ENCODE measurements at places on chromosomes 4 and X. TPM values are rescaled to one million over a fixed set of nuclear protein-coding genes. Genes with fewer than 3 reads are reported as not detected.

DNA sequence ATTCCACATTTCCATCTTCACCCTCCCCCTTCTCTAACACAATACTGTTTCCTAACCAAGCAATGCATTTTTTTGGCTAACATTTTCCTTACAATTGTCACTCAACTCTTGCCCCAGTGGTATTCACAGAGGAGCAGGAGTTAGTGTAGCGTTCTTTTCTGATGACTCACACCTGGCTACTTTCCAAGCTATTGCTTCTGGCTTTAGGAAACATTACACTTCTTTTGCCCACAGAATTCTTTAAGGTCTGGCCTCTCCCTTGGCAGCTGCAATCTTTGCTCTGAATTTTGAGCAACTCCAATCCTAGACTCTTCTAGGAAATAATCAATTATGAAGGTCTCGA lies 27.5 kb upstream of the PDGFC start:
- H3K4me3 ChIP-seq: no peak overlapping the region
- no peaks in the 10 kb centered on the region for H3K27me3 ChIP-seq
- H3K4me1 ChIP-seq: no peaks in the 10 kb centered on the region
- H3K36me3 ChIP-seq: peaks cover 8% of the 10 kb centered on the region
- DNase-seq: no peak
- no peak overlapping the region for H3K27ac ChIP-seq

GRCh38 chr4:2126309-2127043 lies 67.3 kb downstream of the NAT8L start:
- peaks cover 2% of the 10 kb centered on the region for H3K36me3 ChIP-seq
- H3K27me3 ChIP-seq: no peaks in the 10 kb centered on the region
- no peak overlapping the region for H3K27ac ChIP-seq
- DNase-seq: no peak

DNA sequence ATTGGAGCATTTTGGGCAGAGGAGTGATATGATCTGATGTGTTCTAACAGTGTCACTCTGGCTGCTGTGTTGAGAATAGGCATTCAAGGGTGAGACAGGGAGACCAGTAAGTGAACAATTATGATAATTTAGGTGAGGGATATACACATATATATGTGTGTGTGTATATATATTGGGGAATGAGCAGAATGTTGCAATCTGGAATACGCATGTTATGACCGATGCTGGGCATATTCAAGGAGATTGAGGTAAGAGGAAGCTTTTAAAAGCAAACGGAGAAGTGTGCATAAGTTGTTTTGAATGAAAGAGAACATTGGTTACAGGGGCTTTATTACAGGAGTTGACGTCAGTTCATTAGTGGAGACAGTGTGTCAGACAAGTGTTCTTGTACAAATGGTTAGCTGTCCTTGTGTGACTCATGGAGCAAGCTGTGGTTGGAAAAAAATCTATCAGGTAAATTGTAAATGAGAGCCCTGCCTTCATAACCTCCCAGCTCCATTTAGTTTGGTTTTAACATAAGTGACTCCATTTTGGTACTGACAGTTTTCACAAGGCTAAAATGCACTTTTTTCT lies 442.5 kb upstream of the LCORL start:
- no peaks in the 10 kb centered on the region for H3K4me1 ChIP-seq
- DNase-seq: no peak
- H3K4me3 ChIP-seq: no peak overlapping the region
- H3K36me3 ChIP-seq: no peaks in the 10 kb centered on the region
- no peaks in the 10 kb centered on the region for H3K27me3 ChIP-seq

DNA sequence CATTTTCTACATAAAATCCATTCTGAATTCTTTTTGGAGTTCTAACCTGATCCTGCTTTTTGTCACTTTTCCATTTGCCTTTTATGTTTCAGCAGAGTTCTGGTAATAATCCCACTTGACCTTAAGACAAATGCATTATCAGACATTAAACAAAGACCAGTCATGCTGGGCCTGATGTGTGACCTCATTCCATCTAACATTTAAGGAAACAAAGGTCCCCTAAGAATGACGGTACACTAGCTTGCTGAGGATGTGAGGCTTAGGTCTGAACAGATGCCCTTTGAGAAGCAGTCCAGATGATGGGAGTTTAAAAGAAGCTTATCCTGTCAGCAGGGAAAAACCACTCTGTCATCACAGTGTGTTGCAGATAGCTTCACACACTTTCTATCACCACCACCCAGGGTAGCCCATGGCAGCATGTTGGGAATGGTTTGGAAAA lies 38.1 kb upstream of the PDE5A start:
- H3K27me3 ChIP-seq: peaks cover 5% of the 10 kb centered on the region
- H3K36me3 ChIP-seq: no peaks in the 10 kb centered on the region
- H3K4me3 ChIP-seq: no peak overlapping the region
- H3K27ac ChIP-seq: no peak overlapping the region
- no peak for DNase-seq

DNA sequence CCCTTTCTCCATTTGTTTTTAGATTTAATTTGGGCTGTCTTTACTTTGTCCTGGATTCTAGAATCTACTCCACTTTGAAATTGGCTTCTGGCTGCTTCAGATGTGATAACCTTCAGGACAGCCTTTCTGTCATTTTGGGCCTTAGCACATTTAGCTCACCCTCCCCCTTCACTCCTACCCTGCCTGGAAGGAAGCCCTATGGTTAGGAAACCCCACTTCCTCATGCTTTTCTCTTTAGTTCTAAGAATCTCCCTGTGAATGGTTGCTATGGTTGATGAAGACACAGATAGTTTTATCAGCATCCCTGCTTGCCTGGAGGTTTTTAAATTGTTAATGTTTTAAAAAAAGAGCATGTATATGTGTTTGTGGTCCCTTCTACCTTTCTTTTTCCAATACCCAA lies 100.7 kb upstream of the PTPN13 start:
- H3K4me1 ChIP-seq: no peaks in the 10 kb centered on the region
- no peak overlapping the region for H3K27ac ChIP-seq

DNA sequence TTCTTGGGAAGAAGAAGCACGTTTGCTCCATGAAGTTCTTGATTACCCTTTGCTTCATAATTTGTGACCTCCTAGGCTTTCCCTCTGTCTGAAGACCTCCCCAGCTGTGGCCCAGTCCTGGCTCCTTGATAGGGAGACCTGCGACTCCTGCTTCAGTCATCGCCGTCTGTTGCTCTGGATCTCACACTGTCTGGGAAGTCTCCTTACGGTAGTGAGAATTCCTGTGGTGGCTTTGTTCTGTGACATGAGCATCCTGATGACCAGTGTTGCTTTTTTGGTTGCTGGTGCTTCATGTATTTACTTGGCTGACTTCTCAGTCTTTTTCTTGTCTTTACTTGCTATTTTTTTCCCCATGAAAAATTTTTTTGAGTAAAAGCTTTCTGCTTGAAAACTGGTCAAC lies 44.2 kb downstream of the JADE1 start:
- H3K27ac ChIP-seq: peak overlapping the region; percentile 93
- H3K27me3 ChIP-seq: no peaks in the 10 kb centered on the region
- no peak for DNase-seq
- peaks cover 43% of the 10 kb centered on the region for H3K4me1 ChIP-seq
- peak overlapping the region; percentile 83 for H3K4me3 ChIP-seq

DNA sequence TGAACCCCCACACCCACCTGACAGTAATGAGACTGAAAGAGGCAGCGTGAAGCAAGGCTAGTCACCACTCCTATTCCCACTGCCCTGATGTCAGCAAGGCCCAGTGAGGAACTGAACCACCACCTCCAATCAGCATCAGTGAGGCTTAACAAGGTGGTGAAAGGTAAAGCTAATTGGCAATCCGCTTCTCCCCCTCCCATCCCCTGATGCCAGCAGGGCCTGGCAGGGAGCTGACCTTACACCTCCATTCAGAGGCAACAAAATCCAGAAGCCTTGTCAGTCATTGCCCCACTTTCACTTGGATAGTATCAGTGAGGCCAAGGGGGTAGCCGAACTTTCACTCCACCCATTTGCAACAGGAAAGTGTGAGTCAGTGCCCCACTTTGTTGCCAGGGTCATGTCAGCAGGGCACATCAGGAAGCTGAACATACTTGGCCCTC lies 60.8 kb downstream of the AWAT2 start:
- no peaks in the 10 kb centered on the region for H3K4me1 ChIP-seq
- no peak overlapping the region for H3K27ac ChIP-seq
- DNase-seq: no peak
- H3K4me3 ChIP-seq: no peak overlapping the region

DNA sequence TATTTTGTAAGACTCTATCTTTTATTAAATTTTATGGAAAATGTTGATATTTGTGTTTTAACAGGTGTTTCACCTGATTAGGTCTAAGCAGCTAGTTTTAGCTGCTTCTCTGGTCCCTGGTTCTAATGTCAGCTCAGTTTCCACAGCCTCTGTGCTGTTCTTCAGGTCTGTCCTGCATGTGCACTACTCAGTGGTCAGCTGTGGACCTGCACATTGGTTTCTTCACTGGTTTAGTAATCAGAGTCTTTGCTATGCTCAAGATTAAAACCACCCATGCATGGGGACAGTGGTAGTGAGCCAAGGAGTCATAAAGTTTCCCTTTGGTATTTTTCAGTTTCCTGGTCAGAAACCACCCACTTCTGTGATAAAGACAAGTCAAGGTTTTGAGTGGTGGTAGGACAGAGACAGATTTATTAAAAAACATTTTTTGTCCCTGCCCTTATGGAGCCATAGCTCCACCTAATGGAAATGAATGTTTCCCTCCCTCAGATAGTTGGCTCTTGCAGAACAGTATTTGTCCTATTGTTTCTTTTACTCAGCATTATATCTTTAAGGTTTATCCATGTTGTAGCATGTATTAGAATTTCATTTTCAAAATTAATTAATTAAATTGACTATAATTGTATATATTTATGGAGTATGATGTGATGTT lies 36.8 kb upstream of the VBP1 start:
- no peak overlapping the region for H3K27ac ChIP-seq
- no peak overlapping the region for H3K4me3 ChIP-seq

DNA sequence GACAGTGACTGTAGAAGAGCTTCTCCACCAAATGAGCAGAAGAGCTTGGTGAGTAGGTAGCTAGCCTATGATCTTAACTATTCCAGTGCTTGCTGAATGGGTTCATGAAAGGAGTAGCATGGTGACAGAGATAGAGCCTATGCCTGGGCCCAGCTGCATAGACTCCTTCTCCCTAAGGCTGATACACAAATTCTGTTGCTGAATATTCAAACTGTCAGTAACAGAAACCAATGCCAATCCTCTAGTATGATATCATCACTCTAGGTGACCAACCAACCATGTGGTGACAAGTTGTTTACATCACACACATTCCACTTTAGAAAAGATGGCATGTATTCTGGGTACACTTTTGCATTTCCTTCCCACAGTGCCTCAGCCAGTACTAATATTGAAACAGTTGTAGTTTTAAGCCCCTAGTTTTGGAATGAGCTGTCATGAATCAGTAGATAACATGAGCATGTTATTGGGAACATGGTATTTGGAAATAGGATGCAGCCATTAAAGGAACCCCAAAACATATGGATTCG lies 103.4 kb upstream of the GRXCR1 start:
- H3K27me3 ChIP-seq: no peaks in the 10 kb centered on the region

DNA sequence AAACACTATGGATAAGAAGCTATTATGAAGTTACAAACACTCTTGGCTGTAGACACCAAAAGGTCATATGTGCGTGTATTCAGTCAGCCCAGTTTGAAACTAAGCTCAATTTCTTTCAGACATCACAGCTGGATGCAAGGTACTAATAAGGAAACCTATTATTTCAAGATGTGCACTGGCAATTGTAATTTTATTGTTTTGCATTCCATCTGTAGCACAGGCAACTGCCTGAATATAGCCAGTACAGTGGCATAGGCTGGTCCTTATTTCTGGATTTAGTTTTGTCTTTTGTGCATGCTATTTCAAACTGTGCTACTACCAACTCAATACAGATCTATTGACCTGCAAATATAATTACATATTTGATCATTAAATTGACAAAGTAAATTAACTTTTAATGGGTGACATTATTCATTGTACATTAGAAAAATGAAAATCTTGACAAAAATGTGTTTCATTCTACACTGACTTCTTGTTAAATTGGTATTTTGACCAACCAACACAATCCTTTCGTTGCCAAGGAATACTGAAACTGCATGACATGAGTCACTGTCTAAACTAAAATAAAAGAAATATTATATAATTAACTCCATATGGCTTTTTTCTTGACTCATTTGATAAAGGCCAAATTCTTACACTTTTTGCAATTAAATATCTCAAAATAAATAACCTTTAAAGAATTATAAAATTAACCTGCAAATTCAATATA lies 594.3 kb upstream of the ADGRL3 start:
- H3K36me3 ChIP-seq: peaks cover 13% of the 10 kb centered on the region
- DNase-seq: no peak
- H3K4me3 ChIP-seq: no peak overlapping the region
- H3K4me1 ChIP-seq: no peaks in the 10 kb centered on the region

GRCh38 chrX:133586443-133586842 lies 171.2 kb upstream of the GPC4 start:
- DNase-seq: no peak
- H3K36me3 ChIP-seq: no peaks in the 10 kb centered on the region

- no peak overlapping the region for H3K27ac ChIP-seq
- no peaks in the 10 kb centered on the region for H3K4me1 ChIP-seq
- H3K27me3 ChIP-seq: no peaks in the 10 kb centered on the region
- no peak overlapping the region for H3K4me3 ChIP-seq
- no peaks in the 10 kb centered on the region for H3K36me3 ChIP-seq
- no peak for DNase-seq
Observed at GRCh38 chr4:82084747-82085146, 289.0 kb downstream of the HNRNPD start.

- peaks cover 40% of the 10 kb centered on the region for H3K27me3 ChIP-seq
- no peak overlapping the region for H3K27ac ChIP-seq
- no peaks in the 10 kb centered on the region for H3K36me3 ChIP-seq
Observed at GRCh38 chr4:55749666-55750065, 69.9 kb upstream of the EXOC1L start.

- peak within 1 kb of the TSS; percentile 82 for H3K4me3 ChIP-seq
- peaks cover 38% of the 10 kb centered on the region for H3K4me1 ChIP-seq
- DNase-seq: no peak
- H3K36me3 ChIP-seq: no peaks in the 10 kb centered on the region
- peak within 1 kb of the TSS; percentile 34 for H3K27ac ChIP-seq
Observed at GRCh38 chr4:16897991-16898827, at the start of gene LDB2. LDB2 (minus strand) TSS chr4:16898645.

DNA sequence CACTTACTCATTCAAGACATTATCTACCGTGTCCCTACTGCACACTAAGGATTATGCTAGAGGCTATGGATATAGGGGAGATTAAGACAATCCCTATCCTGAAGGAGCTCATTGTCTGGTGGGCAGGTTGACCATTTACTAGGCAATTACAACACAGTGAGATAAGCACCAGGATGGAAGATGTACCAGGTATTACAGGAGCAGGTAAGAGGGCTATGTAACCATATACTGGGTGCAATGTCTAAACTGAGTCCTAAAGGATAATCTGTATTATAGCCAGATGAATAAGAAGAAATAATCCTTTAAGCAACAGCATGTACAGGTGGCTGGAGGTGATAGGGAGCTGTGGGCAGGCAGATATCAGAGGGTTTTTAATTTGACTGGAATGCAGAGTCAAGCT lies 113.3 kb upstream of the TBC1D9 start:
- no peaks in the 10 kb centered on the region for H3K36me3 ChIP-seq
- no peak overlapping the region for H3K27ac ChIP-seq
- no peak for DNase-seq
- no peaks in the 10 kb centered on the region for H3K4me1 ChIP-seq

GRCh38 chr4:65337371-65337770 lies 332.9 kb downstream of the EPHA5 start:
- no peak overlapping the region for H3K27ac ChIP-seq
- no peaks in the 10 kb centered on the region for H3K4me1 ChIP-seq
- H3K4me3 ChIP-seq: no peak overlapping the region
- no peaks in the 10 kb centered on the region for H3K36me3 ChIP-seq
- no peaks in the 10 kb centered on the region for H3K27me3 ChIP-seq

Gene RPS6KA6
- not detected for total RNA-seq

Gene MTMR8
- total RNA-seq: 6.8 TPM

Data from natural killer cell treated with Interleukin-12 subunit alpha and Interleukin-12 subunit beta and Interleukin-15 and Interleukin-18, amount 100 ng/mL, for 72 hours (primary cell).